ENCODE measurements at places on chromosomes 7 and 10.

GRCh38 chr7:1053002-1053411 is 8.7 kb downstream of the GPR146 start:
- H3K36me3 ChIP-seq, result no peaks in the 10 kb centered on the region
- H3K4me3 ChIP-seq, result no peak overlapping the region
- DNase-seq, result peak; percentile 61
- peaks cover 5% of the 10 kb centered on the region for H3K4me1 ChIP-seq

DNA sequence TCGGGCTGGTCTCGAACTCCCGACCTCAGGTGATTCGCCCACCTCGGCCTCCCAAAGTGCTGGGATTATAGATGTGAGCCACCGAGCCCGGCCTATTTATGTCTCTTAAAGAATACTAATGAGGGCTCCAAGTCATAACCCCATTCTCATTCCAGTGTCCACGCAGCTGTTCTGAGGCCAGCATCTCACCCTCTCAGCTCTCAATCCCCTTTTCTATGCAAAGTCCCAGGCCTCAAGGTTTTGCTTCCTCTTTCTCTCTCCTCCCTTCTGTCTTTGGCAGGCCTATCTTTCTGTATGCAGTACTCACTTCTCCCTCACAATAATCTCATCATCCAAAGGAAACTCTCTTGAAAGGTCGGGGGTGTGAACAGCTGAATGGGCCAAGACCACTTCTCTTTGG is 28.0 kb upstream of the VSIR start:
- no peaks in the 10 kb centered on the region for H3K36me3 ChIP-seq
- H3K4me3 ChIP-seq, result no peak overlapping the region
- no peaks in the 10 kb centered on the region for H3K27me3 ChIP-seq
- no peak overlapping the region for H3K27ac ChIP-seq
- H3K4me1 ChIP-seq, result no peaks in the 10 kb centered on the region

DNA sequence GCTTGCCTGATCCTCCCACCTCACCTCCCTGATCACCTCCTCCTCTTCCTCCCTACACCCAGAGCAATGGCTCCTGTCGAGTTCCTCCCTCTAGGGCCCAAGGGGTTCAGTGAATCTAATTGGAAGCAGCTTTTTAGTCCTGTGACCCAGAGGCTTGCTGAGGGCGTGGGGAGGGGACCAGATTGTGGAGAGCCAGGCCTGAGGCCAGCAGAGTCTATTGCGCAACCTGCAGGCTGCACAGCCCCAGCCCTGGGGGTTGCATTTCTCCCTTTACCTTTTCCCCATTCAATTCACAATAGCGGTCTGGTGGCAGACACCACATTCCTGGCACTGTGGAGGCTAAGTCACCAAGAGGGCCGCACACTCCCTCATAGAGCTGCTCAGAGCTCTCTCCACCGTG is 32.5 kb downstream of the GHRHR start:
- no peak overlapping the region for H3K4me3 ChIP-seq
- H3K27ac ChIP-seq, result no peak overlapping the region
- DNase-seq, result peak; percentile 37
- H3K27me3 ChIP-seq, result no peaks in the 10 kb centered on the region
- no peaks in the 10 kb centered on the region for H3K36me3 ChIP-seq
- H3K4me1 ChIP-seq, result peaks cover 3% of the 10 kb centered on the region

- DNase-seq, result no peak
- no peaks in the 10 kb centered on the region for H3K36me3 ChIP-seq
- no peaks in the 10 kb centered on the region for H3K4me1 ChIP-seq
- no peak overlapping the region for H3K4me3 ChIP-seq
- no peak overlapping the region for H3K27ac ChIP-seq
Observed at GRCh38 chr7:127290801-127291361, 38.1 kb upstream of the GRM8 start.

GRCh38 chr7:4500812-4501211 is 181.3 kb upstream of the FOXK1 start:
- no peaks in the 10 kb centered on the region for H3K36me3 ChIP-seq
- H3K27ac ChIP-seq, result no peak overlapping the region
- no peak overlapping the region for H3K4me3 ChIP-seq
- no peaks in the 10 kb centered on the region for H3K4me1 ChIP-seq
- no peaks in the 10 kb centered on the region for H3K27me3 ChIP-seq
- no peak for DNase-seq

All from mesendoderm (in vitro differentiated cells).